ENCODE measurements at places on chromosomes 3 and 15.

GRCh38 chr15:60423537-60423936 lies 25.8 kb upstream of the ANXA2 start:
- no peak for DNase-seq

- DNase-seq: no peak
Observed at GRCh38 chr15:39180483-39180933, 400.4 kb upstream of the THBS1 start.

DNA sequence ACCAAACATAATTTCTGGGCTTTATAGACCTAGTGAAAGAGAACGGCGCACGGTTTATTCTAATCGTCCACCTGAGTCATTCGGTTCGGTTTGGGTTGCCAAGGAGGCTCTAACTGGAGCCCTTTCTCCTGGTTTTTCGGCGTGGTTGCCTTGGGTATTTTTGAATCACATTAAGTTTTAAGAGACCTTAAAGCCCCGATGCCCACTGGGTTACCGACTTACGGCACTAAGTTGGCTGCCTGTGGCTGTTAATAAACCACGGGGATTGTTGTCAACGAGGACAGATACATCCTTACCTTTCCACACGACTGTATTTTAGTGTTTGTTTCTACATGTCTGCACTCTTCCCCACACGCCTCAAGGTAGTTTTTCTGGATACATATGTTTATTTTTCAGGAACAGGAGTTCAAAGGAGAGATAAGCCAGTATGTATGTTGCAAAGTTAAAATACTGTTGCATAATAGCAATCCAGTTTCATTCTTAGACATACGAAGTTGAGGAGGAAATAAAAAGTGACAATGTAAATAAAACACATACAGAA lies 1.2 kb upstream of the ANP32A start:
- no peak for DNase-seq

- no peak for DNase-seq
Observed at GRCh38 chr3:176906046-176906905, 291.0 kb downstream of the TBL1XR1 start.

GRCh38 chr3:195580744-195581443 lies 2.8 kb downstream of the APOD start:
- DNase-seq: no peak

GRCh38 chr15:64634576-64635498 lies 140.6 kb downstream of the RBPMS2 start:
- no peak for DNase-seq

DNA sequence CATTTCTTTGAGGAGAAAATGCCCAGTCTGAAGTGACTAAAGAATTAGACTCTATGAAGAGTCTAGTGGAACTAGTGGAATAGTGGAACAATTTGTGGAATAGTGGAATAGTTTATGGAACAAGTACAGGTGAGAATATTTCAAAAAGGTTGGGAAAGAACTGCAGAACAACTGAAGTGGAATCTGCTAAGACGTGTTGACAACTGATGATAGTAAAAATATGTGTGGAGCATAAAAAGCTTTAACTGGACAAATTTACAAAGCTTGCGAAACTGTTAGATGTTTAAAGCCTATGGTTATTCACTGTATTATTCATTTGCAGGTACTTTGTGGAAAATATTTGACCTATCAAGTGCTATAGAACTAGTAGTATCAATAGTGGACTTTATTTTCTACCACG lies 164.5 kb downstream of the ADAMTS9 start:
- no peak for DNase-seq

DNA sequence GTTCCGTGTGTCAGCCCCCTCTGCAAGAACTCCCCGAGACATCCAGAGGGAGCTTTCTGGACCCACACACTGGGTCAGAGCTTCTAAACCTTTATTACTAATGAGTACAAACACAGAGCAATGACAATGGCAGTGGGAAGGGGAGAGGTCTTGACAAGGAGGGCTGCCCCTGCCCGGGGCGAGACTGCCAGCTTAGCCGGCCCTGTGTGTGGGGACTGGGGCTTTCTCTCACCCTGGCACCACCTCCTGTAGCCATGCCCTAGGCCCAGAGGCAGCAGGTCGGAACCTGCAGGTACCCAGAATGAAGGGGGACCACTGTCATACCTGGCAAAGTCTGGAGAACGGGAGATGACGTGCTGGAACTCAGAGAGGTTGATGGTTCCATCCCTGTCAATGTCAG lies 3.1 kb downstream of the CIB1 start:
- no peak for DNase-seq

DNA sequence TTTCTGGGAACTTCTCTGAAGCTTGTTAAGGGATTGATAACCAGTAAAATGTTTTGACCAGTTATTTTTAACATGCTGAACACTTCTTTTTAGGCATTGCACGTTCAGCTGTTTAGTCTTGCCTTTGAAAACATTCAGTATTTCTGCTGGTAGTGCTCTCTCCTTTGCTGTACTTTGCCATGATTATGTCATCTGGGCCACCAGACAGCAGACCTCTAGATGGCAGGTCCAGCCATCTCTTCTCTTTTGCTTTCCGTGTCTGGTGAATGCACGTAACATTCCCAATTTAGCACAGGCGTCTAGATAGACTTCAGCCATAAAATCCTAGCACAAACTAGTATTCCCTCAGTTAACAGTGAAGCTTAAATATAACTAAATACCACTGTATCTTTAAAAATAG lies 57.8 kb downstream of the RAB7A start:
- DNase-seq: no peak

- no peak for DNase-seq
Observed at GRCh38 chr3:87771337-87772192, 287.2 kb downstream of the CGGBP1 start.

GRCh38 chr3:56314842-56315241 lies 153.4 kb downstream of the ERC2 start:
- DNase-seq: no peak

DNA sequence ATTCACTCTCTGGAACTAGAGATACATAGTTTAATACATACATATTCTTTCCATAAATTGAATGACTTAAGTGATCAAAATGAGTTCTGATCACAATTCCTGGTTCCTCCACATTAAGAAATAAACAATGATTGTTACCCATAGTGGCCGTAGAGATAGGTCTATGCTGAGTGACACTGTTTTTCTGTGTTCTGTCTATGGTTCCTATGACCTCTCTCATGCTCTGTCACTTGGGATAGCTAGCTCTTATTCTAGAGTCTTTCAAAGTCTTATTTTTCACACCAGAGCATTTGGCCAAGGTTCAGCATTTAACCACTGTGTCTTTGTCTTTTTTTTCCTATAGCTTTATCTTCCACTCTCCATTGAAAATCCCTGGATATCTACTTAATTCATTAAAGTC lies 132.4 kb downstream of the GOLGA6L6 start:
- DNase-seq: no peak

DNA sequence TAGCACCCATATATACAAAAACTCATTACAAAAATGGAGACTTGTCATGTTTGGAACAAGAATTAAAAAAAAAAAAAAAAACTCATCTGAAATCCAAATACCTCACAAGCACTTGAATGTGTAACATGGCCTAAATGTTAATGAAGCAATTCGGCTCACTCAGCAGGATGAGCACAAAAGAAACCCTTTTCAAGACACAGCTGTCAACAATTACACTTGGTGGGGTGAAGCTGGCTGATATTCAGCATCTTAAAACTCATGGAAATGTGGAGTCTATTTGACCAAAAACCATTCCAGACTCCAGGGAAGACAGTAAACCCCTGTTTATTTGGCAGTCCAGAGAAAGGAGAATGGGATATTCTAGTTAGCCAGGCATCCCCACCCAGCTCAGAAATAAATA lies 205.4 kb upstream of the TSC22D2 start:
- no peak for DNase-seq

- DNase-seq: no peak
Observed at GRCh38 chr3:9676785-9677184, 26.8 kb upstream of the CPNE9 start.

DNA sequence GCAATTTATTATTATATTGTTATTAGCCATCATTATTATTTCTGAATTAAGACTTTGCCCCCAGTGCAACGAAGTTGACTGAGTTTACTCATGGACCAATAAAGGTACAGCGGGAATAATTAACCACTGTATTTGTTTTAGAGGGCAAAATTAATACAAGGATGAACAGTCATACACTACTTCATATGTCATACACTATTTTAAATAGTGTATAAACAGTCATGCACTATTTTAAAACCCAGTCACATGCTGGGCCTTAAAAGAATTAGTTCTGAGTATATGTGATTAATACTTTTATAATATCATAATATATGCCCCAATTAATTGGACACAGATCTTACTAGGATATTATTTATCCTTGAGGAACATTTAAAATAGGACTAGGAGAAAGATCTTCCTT lies 125.3 kb upstream of the NANOGP8 start:
- no peak for DNase-seq

GRCh38 chr3:47399531-47400270 lies 18.9 kb downstream of the PTPN23 start:
- no peak for DNase-seq

- peak; percentile 62 for DNase-seq
Observed at GRCh38 chr15:65423150-65423975, 616 bp upstream of the IGDCC4 start.

- DNase-seq: no peak
Observed at GRCh38 chr3:160665784-160666526, 11.0 kb upstream of the ARL14 start.

GRCh38 chr3:117898722-117899522 lies 1135.7 kb downstream of the IGSF11 start:
- no peak for DNase-seq

DNA sequence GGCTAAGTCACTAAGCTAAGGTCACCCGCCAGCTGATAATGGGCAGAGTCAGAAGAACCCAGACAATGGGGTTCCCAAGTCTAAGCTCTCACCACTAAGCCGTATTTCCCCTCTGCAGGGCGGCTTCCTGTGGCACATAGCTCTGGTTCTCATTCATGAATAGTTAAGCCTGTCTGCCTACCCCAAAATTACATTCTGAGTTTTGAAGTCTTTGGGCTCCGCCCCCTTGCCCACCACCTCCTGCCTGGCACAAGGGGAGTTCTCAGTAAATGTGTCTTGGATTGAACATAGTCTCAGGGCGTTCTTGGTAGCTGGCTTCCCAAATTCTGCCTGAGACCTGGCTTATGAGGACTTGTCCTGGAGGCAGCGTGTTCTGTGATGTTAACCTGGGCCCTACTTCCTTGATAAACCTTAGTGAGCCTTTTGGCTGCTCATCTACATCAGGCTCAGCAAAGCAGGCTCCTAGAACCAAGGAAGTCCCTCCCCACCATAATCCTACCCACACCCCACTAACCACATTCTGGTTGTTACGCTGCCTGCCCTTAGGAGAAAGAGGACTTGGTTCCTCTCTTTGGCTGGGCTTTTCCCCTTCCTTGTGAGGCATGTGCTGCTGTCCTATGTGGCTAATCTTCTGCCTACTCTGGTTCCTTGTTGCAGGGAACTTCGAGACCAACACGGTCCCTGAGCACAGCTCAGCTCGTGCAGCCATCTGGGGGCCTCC lies 54.9 kb downstream of the STARD5 start:
- no peak for DNase-seq

DNA sequence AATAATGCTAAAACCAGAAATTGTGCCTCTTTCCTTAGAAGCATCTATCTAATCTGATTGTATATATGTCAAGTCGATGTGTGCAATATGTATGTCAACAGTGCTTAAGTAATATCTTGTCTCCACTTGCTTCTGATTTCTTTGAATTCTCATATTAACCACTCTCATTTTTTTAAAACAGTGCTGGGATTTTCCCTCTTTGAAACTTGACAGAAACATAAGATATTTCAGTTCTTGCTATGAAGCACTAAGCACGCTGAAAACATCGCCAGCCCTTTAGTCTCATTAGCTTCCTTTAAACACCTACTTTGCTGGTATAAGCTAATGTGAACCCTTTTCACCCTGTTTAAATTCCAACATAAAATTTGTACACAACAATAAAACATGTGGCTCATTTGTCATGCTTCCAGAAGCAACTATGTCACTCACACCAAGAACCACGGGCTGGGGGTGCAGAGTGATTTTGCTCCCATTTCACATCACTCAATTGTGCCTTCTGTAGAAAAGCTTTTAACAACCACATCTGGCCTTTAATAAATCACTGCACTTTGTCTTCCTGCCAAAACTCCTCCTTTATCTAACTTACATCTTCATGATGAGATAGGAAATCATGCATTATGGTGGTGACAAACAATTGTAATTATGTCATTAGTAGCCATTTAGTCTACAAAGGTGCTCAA lies 185.2 kb downstream of the FOXP1 start:
- DNase-seq: no peak

- no peak for DNase-seq
Observed at GRCh38 chr3:20683910-20684309, 497.9 kb upstream of the SGO1 start.

DNA sequence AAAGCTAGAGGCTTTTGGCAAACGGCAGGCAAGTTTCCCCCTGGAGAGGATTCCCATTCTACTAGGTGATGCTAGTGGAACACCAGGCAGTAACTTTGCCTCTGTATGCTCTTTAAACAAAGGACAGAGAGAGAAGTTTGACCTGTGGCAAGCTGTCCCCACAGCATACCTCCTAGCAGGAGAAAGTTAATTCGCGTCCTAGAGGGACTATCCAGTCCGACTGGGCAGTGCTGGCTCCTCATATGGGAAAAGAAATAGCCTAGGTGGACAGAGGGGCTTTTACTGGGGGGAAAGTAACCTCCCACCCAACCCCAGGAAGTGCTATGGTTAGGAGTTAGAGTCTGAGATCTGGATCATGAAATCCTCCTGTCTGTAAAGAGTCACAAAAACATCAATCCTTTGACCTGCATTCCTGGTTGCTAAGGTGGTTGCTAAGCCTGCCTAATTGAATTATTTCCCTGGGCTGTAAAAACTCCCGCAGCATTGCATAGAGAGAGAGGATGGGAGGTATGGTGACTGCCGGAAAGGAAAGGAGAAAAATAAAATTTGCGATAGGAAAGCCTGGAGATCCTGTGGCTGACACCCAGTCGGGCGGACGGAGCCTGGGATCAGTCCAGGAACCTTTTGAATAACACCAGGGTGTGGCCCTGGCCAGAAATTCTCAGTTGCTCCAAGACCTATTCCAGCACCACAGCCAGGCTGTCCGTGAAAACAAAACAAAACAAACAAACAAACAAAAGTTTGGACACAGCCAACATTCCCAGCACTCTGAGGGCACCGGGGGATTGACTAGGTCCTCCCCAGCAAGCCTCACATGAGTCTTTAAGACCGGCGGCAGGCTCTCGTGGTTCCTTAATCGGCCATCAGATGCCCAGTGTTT lies 67.7 kb upstream of the ATP11B start:
- no peak for DNase-seq

GRCh38 chr15:76152197-76152596 lies 92.4 kb downstream of the TMEM266 start:
- DNase-seq: no peak

DNA sequence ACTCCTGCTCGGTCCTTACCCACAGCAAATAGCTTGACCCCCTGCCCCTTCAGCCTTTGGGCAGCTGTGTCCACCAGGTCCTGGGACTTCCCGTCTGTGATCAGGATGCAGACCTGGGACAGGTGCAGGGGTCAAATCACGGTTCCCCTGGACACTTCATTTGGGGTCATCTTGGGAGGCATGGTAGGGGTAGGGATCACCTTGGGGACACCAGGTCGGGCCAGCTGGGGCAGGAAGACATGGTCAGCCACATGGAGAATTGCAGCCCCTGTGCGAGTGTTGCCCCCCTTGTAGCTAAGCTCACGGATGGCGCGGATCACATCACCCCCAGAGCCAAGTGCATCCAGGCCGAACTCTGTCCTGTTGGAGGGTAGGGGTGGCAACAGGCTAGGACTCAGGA lies 1.8 kb downstream of the COL7A1 start:
- no peak for DNase-seq

GRCh38 chr3:6132684-6133432 lies 728.1 kb upstream of the GRM7 start:
- DNase-seq: no peak

All from coronary artery (tissue), 2 donors.